ENCODE measurements at places on chromosomes 11 and 22. TPM values are rescaled to one million over a fixed set of nuclear protein-coding genes. Genes with fewer than 3 reads are reported as not detected.

DNA sequence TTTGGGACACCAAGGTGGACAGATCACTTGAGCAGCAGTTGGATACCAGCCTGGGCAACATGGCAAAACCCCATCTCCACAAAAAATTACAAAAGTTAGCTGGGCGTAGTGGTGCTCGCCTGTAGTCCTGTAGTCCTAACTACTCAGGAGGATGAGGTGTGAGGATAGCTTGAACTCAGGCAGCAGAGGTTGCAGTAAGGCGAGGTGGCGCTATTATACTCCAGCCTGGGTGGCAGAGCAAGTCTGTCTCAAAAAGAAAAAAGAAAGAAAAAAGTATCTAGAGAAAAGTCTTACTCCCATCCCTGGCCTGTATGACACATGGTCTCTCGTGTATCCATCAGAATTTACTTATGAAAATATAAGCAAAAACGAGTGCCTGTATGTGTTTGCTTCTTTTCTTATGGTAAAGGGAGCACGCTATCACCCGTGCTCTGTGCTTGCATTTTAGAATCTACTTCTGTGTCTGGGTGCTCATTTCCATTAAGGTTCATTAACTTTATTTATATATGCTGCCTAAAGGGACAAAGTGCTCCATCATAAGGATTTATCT, 15.4 kb upstream of the CPT1A start:
- DNase-seq, result no peak

ACAD8 gene
- polyA plus RNA-seq, result 19.6 TPM

NAALAD2 gene
- polyA plus RNA-seq, result 20.8 TPM

OR51E2 gene
- polyA plus RNA-seq, result 0.43 TPM

SPI1 gene
- polyA plus RNA-seq, result 3.3 TPM
